ENCODE measurements at places on chromosomes 2 and 18. TPM values are rescaled to one million over a fixed set of nuclear protein-coding genes. Genes with fewer than 3 reads are reported as not detected.

The ZNF892 gene
- 0.48 TPM for total RNA-seq

The UGT1A10 gene
- total RNA-seq, result 0.11 TPM

The AQP12A gene
- not detected for total RNA-seq

The SMYD1 gene
- total RNA-seq, result not detected

The SPATA3 gene
- not detected for total RNA-seq

The NMUR1 gene
- total RNA-seq, result 0.66 TPM

The TRABD2A gene
- 0.43 TPM for total RNA-seq

Data from right lobe of liver (tissue), 6 donors.